ENCODE measurements at places on chromosomes 2 and 18.

DNA sequence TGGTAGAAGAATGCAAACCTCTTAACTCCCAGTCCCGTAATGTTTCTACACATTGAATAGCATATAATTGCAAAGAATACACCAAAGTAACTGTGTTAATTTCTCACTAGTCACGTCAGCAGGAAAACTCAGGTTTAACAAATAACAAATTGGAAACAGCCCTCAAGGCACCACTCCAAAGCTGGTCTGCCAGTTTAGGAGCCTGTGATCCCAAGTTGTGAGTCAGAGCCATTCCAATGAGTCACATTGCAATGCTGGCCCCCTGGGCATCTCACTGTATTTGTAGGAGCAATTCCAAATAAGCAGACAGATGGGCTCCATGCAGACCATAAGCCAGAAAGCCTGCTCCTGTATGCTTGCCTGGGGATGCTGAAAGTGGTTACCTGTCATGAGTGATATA, 143.2 kb upstream of the SETBP1 start:
- DNase-seq, result peak; percentile 88

DNA sequence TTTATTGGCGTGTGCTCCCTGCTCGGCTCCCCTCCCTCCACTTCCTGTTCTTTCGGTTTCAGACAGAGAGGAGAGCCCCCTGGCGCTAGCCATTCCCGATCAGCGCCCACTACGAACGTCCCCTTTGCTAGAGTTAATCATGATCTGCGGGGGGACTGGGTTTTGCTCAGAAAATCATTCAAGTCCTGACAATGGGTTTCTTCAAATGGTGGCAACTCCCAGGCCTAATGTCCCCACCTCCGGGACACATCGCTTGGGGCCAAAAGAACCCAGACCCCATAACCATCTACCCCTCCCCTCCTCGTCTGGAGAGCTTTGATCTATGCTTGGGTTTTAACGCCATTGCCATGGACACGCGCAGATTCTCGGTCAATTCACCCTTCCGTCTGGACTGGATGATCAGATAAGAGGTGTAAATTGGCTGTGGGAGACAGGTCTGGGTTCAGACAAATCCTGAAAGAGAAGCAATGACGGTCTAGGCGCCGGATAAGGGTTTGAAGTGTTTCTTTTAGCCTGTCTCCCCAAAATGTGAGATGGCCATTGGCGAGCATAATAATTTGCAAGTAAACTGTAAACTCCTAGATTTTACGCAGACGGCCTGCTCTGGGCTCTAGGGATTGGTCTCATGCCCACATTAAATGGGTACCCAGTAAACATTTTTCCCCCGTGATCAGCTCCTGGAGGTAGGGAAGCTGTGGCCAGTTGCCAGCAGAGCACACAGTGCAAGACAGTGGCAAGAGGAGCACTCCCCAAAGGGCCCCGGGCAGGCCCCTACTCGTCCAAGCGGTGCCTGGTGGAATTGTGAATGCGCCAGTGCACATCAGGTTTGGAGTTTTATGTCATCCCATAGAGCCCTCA, 4.7 kb downstream of the NRP2 start:
- no peak for DNase-seq

GRCh38 chr2:44459739-44460138, 98.0 kb downstream of the CAMKMT start:
- no peak for DNase-seq

GRCh38 chr2:129748653-129749052, 230.8 kb upstream of the RAB6C start:
- no peak for DNase-seq

DNA sequence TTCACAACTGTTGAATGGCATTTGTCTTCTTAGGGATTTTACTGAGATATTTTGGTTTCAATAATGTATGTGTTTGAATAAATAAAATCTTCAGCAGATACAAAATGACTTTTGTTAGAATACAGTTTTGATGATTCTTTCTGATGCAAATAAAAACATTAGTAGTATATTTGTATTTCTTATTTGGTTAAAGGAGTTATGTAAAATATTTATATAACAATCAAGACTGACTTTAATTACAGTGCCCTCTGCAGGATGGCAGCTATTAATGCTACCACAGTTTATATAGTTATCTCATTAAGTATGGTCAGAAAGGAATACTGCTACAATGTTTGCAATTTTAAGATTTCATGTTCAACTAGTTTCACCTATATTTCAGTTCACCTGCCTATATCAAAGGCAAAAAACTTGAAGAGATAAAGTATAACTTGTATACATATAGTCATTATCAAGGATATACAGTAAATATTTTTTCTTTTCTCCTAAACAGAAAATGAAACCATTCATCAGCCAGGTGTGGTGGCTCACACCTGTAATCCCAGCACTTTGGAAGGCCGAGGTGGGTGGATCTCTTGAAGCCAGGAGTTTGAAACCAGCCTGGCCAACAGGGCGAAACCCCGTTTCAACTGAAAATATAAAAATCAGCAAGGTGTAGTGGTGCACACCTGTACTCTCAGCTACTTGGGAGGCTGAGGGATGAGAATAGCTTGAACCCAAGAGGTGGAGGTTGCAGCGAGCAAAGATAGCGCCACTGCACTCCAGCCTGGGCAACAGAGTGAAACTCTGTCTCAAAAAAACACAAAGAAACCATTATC, 19.8 kb downstream of the ARL5A start:
- DNase-seq, result no peak

DNA sequence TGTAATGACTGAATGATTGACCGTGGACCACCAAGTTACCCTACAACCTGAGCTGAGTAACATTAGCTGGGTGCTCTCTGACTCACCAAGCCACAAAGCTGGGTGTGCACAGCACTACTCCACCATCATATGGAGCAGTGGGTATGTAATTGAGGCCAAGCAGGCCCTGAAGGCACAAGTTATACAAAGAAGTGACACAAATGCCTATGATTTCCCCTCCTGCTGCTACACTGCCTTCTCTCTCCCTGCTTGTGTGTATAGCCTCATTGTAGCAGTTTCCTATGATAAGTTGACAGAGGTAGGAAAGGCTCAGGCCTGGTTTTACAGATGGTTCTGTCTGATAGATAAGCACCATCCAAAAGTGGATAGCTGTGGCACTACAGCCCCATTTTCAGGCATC, 1327.2 kb upstream of the DDX18 start:
- DNase-seq, result no peak

Measured in amniotic stem cell (primary cell).